ENCODE measurements at places on chromosomes 3 and 15.

GRCh38 chr3:25041871-25042584 lies 386.0 kb upstream of the RARB start:
- DNase-seq: no peak

- no peak for DNase-seq
Observed at GRCh38 chr3:634511-634910, 437.9 kb downstream of the CHL1 start.

GRCh38 chr15:86062646-86063243 lies 16.9 kb upstream of the AGBL1 start:
- no peak for DNase-seq

DNA sequence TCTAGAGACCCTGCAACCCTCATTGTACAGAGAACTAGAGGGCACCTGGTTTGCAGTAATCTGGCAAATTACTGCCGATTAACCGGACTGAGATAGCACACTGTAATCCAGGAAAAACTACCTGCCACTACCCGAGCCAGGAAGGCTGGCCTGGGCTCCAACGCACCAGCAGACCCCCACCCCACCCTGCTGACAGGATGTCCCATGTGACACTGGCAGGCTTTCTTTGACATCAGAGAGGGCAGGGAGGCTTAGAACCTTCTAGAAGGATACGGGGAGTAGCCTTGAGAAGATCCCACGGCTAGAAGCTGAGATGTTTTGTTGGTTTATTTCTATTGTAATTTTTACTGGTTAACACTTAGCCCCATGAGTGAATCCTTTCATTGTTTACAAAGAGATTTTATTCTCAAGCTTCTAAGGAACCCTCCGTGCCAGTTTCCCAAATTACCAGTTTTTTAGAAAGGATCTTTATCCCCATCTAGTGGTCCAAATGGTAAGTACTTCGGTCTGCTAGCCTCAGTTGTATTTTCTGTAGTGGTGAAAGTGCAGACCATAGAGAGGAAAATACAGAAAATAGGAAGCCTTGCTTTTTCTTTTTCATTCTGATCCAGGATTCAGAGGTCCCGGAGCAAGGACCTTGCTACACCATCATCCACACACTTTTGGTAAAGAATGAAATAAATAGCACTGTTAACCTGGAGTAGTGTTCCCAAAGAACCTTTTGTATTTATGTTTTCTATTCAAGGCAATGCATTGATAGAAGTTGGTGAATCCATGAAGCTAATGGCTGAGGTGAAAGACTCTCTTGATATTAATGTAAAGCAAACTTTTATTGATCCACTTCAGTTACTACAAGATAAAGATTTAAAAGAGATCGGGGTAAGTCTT lies 81.9 kb upstream of the ADAMTSL3 start:
- DNase-seq: no peak

DNA sequence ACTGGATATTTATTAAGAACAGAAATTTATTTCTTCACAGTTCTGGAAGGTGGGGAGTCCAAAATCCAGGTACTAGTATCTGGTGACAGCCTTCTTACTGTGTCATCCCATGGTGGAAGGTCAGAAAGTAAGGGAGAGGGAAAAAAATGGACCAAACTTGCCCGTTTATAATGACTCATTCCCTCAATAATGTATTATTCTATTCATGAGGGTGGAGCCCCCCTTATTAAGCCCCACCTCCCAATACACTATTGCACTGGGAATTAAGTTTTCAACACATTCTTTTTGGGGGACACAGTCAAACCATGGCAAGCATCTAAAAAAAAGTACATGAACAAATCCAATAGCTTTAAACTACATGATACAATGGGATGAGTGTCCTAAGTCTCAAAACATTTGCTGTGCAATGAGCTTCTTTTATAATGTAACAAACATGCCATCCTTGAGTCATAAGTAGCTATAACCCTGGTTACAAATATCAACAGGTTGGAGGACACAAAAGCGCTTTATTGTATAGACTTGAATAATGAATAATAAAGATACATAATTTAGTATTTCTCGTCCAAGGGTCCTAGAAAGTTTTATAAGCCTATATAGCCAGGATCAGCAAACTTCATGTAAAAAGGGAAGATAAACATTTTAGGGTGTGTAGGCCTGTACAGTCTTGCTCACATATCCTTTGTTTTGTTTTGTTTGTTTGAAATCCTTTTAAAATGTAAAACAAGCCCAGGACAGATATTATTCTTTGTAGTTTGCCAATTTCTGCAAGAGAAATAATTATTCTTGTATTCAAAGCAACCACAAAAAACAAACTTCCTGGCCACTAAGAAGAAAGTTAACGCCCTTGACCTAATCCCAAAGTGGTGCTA lies 160.6 kb upstream of the RAP2B start:
- DNase-seq: no peak

GRCh38 chr3:188754267-188754666 lies 417.5 kb upstream of the TPRG1 start:
- DNase-seq: no peak

- DNase-seq: no peak
Observed at GRCh38 chr15:48177383-48177765, 721 bp downstream of the MYEF2 start.

GRCh38 chr3:58101499-58102389 lies 93.5 kb downstream of the FLNB start:
- DNase-seq: no peak

- DNase-seq: no peak
Observed at GRCh38 chr15:25568751-25569150, 129.9 kb upstream of the UBE3A start.

- DNase-seq: no peak
Observed at GRCh38 chr3:50604628-50605588, 6.7 kb downstream of the CISH start.

DNA sequence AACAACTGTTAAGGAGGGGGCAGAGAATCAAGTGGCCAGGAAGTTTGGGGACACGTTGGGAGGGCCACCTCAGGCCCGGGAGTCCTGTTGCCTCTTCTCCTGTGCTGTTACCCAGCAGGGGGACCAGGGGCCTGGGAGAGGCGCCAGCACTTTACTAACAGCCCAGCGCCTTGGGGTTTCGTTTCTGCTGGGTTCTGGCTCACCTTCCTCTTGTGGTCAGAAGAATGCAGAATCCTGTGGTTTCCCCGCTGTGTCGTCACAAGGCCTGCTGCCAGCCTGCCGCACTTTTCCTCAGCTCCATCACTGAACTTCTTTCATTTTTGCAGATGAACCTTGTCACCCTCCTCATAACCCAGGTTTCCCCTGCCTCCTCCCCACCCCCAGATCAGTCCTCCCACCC lies 67.7 kb downstream of the SLC30A4 start:
- DNase-seq: peak; percentile 30

DNA sequence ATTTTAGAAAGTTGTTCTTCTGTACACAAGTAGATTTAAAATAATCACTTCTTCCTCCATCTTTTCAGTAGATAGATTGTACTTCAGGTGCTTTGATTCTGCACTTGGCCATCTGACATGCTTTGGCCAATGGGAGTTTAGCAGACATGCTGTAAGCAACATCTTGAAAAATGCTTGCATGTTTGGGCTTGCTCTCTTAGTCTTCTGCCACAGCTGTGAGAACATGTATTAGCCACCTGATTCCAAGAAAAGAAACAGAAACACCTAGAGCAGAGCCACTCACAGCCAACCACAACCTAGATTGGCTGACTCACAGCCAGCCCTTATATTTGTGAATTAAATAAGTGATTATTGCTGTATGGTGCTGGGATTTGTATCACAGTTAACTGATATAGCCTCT lies 70.2 kb upstream of the GADL1 start:
- DNase-seq: no peak

GRCh38 chr3:177977381-177978158 lies 558.7 kb upstream of the KCNMB2 start:
- DNase-seq: no peak

- no peak for DNase-seq
Observed at GRCh38 chr15:22878103-22878502, 39.6 kb downstream of the NIPA2 start.

DNA sequence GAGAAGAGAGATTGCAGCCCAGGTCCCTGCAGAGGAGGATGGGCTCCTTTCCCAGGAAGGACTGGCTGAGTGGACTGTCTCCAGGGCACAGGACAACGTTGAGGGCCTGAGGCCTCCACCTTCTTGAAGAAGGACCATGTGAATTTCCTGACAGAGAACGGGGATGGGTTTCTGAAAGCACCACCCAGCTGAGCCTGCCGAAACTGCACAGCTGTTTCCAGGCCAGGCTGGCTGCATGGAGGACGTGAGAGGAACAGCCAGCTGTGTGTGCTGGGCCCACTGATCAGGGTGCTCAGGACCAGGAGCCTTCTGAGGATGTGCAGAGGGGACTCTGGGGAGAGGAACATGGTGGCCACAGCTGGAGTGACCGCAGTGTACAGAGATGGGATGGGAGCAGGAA lies 39.2 kb downstream of the HMCES start:
- DNase-seq: no peak

- no peak for DNase-seq
Observed at GRCh38 chr3:35565048-35565447, 74.3 kb upstream of the ARPP21 start.

Measured in stimulated activated CD4-positive, alpha-beta T cell treated with anti-CD3 and anti-CD28 coated beads, Interleukin-12 subunit alpha, Interleukin-12 subunit beta, amount 100 ng/mL, for 24 hours (primary cell).